ENCODE measurements at places on chromosomes 5 and 9.

DNA sequence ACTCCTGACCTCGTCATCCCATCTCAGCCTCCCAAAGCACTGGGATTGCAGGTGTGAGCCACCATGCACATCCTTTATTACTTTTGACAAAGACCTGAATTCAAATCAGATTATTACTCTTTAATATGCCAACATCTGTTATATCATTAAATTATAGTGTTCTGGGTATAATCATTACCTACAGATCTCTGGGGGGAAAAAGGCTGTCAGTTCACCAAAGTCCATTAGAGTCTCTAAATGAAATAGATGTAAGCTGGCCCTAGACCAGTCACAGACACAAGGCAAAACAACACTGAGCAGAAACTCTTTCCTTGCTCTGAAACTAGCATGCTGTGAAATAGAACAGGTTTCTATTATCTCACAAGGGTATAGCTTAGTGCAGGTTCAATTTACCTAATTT, 21.6 kb upstream of the TRIO start:
- DNase-seq: no peak

DNA sequence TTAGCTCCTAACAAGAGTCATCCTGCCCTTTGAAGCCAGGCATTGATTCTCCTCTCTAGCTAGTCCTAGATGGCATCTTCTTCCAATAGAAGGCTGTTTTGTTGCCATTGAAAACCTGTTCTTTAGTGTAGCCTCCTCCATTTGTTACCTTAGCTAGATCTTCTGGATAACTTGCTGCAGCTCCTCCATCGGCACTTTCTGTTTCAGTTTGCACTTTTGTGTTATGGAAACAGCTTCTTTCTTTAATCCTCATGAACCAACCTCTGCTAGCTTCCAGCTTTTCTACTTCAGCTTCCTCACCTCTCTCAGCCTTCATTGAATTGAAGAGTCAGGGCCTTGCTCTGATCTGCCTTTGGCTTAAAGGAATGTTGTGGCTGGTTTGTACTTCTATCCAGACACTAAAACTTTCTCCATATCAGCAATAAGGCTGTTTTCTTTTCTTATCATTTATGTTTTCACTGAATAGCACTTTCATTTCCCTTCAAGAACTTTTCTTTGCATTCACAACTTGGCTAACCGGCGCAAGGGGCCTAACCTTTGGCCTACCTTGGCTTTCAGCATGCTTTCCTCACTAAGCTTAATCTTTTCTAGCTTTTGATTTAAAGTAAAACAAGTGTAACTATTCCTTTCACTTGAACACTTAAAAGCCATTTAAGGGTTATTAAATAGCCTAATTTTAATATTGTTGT, 166.5 kb upstream of the SLC12A2 start:
- no peak for DNase-seq

- no peak for DNase-seq
Measured at GRCh38 chr5:127280491-127281220, 9.9 kb upstream of the MEGF10 start.

- no peak for DNase-seq
Measured at GRCh38 chr5:132506094-132506692, 15.6 kb upstream of the IRF1 start.

- no peak for DNase-seq
Measured at GRCh38 chr9:116032683-116033440, 120.7 kb upstream of the PAPPA start.

GRCh38 chr9:2179567-2179966, 164.4 kb downstream of the SMARCA2 start:
- no peak for DNase-seq

- DNase-seq: no peak
Measured at GRCh38 chr9:12652973-12653372, 40.2 kb upstream of the TYRP1 start.

DNA sequence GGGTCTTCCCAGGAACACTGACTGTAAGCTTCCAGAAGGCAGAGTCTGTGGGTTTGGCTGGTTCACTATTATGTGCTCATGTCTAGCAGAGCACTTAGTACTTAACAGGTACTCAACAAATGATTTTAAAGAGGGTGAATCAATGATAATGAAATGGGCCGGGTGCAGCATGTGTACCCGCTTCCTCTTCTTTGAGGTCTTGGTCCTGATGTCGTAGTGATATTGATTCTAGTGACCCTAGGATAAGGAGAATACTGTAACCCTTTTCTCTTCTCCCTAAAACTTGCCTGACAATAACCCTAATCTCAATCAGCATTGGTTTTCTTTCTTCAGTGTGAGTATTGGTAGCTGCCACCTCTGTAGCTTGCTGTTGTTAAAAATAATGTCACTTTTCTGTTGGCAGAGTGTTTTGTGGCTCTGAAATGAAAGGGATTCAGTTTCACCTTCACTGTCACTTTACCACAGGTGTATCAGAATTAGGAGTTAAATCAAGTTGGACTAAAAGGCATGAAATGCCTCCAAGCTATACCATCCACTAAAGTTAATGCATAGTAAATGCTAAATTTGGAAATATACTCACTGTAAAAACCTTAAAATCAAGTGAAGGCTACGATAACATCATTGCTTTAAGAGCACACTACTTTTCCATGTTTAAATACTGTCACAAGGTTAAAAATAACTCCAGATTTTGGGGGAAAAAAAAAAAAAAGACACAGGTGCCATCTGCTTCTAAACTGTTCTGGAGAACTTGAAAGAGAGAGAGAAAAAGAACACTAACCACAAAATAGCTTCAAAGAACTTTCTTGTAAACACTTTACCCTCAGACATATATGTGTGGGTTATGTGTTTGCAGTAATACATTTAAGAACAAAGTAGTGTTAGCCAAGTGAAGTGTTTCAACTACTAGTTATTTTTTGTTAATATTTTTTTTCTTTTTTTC, 6.0 kb downstream of the CAMK4 start:
- DNase-seq: no peak

DNA sequence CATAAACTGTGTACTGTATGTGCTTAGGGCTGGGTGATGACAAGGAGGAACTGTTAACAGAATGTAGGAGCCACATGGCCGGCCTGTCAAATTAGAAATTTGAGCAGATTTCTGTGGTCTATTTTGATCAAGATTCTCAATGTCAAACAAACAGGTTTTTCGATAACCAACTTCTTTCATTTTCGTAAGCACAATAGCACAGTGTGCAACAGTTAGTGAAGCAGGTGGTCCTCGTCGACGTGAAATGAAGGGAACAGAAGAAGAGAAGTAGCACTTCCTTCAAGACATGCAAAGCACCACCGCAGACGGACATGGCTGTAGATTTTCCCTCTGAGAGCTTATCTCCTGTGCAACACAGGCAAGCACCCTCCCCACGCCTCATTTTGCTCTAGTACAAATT, 252.1 kb downstream of the CRB2 start:
- no peak for DNase-seq

GRCh38 chr9:82584349-82584863, 478.5 kb downstream of the RASEF start:
- no peak for DNase-seq

GRCh38 chr5:19927919-19928318, 60.1 kb downstream of the CDH18 start:
- no peak for DNase-seq

Data from T1000 (cell line).